Jurkat, Clone E6-1 (cell line): ENCODE measurements at places on chromosomes 12 and 14.

DNA sequence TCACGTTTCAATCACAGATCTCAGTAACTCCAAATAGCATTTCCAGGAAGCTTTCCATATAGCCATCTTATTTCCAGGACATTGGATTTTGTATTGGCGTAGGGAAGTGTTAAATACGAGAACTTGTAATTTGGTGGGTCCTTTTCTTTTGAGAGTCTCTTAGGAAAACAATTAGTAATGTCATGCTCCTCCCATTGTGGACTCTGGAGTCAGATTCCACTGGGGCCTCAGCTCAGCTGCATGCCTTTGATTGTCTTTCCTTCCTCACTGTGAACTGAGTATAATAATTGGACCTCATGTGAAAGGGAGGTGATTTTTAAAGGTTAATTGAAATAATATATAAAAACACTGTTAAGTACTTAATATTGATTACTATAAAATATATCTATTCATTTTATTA lies 462.6 kb downstream of the NPAS3 start:
- DNase-seq: no peak

DNA sequence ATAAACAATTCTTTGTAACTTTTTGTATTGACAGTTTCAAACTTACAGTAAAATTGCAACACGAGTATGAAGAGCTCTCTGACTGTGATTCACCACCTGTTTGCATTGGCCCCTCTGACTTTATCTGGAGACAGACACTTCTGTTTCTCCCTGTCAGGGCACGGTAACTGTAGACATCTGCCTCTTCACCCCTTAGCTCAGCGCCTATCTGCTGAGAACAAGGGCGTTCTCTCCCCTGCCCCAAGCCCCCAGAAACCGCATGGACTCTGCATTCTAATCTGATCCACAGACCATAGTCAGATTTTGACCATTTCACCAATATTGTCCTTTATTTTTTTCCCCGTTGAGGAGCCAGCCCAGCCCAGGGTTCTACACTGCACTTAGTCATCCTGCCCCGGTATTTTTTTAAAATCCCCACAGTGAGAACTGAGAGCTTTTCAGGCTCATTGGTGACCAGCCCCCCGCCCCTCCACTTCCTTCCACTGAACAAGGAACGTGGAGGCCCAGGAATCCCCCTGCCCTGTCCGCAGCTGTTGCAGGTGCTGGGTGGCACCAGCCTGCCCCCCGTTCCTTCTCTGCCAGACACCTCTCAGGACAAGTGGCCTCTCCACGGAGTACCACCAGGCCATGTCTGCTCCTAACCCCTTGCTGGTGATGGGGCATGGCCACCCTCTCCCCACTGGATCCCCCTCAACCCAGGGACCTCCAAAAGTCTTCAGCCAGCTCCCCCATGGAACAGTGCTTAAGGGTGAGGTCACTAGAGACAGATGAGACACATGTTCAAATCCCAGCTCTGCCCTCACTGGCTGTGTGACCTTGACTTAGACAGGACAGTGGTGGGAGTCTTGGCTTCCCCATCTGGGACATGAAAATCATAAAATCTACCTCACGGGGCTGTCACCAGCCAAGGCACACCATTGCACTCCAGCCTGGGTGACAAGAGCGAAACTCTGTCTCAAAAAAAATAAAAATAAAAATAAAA lies 11.2 kb downstream of the RHOF start:
- no peak for DNase-seq

DNA sequence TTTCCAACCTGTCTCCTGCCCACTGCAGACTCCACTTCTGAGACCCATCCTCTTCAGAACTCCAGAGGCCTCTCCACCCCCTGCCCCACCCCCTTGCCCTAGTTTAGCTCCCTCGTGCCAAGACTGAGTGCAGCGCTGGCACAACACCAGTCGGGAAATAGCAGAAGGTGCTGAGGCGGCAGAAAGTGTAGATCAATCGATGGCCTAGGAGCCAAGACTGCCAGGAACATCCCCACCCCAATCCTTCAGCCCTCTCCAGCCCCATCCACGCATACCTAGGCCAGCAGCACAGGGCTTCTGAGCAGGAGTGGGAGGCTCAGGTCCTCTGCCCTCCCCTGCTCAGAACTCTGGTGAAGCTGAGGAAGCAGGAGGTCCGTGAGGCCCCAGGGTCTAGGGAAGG lies 1.1 kb downstream of the CPNE6 start:
- no peak for DNase-seq

GRCh38 chr12:85504624-85505023 lies 224.6 kb downstream of the ALX1 start:
- DNase-seq: no peak
